ENCODE measurements at places on chromosomes 16 and 17.
A peak's percentile ranks its signal among the peaks of the same experiment; 100 is the strongest.

DNA sequence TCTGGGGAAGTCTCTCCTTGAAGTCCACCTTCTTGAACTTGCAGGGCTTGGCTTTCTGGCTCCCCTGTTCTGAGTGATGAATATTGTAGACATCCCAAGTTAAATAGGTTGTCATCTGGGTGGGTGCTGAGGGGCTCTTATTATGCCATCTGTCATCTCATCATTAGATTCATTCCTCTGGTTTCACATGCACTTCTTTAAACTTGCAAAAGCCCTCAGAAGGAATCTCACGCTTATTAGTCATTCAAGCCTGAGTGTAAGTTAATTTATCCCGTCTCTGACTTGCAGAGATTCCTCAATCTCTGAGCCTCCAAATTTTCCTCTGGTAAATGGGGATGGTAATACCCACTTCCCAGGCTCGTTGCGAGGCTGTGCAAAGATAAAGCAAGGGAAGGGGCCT, 5.7 kb downstream of the MGAT5B start:
- DNase-seq: no peak

DNA sequence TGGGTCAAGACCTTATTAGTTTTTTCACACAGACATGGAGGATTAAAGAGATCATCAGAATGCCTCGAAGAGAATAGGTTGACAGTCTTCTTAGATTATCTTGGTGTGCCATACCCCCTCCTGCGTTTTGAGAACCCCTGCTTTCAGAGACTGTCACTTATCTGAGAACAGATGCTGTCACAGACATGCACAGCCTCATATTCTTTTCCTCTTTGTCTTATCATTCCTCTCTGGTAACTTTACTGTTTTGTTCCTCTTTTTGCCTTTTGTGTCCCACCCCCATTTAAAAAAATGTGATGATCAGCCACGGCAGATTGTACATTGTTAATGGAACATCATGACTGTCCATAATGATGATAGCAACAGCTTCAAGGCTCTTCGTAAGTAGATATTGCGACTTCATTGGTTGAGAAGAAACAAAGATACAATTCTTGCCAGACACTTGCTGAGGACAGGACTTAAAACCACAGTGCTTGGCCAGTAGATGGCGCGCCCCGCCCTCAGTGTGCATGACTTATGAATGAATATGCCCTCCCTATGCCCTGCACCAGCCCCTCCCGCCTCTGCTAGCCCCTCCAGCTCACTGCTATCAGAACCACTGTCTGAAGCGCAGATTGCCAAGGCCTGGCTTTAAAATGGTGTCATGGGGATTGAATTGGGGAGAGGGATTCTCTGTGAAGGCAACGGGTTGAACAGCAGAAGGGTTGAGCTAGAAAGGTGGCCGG, 2.6 kb upstream of the PITPNC1 start:
- peak; percentile 88 for DNase-seq

DNA sequence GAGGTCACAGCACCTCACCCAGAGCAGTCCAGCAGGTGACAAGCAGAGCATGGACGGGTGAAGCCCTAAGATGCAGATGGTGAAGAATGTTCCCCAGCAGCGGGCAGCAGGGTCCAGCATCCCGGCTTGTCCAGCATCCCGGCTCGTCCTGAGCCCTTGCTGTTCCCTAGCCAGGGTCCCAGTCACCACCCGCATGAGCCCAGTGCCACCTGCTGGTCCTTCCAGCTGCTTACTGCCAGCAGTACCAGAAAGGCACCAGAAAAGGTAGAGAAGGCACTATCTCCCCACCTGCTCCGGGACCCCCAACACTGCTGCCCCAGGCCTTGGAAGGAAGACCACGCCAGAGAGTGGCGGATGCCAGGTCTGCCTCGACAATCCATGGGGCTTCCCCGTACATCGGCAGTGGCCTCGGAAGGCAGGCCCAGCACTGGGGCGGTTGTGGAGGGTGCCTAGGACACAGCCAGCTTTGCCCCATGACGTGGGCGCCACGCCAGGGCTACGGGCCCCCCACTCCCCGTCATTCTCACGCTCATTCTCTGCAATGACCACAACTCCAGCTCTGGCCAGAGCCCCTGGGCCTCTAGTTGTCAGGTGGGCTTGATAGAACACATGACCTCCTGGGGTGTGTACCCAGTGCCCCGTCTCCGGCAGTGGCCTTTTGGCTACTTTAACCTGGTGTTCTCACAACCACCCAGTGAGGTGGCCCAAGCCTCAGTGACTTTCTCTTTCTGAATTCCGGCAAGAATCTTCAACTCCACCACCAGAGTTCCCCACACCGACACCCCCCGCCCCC, 1.4 kb downstream of the CENPX start:
- DNase-seq: peak; percentile 24

DNA sequence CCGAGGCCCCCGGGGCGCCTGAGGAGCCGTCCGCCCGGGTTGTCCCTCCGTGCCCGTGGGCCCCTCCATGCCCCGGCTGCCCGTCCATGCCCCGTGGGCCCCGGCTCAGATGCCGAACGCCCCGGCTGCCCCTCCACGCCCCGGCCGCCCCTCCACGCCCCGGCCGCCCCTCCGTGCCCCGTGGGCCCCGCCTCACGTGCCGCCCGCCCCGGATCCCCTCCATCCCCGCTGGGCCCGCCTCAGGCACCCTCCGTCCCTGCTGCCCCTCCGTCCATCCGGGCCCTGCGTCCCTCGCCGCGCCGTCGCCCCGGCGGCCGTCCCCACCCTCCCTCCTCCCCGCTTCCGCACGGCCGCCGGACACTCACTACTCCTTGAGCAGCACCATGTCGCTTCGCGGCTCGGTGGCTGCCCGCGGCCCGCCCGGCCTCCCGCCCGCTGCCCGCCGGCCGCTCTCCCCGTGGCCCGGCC, 382 bp downstream of the PITPNA start:
- DNase-seq: no peak
